ENCODE measurements at places on chromosomes 5 and 9.

GRCh38 chr5:158392753-158393152 lies 533.8 kb upstream of the CLINT1 start:
- no peak for DNase-seq

- no peak for DNase-seq
Observed at GRCh38 chr9:34486572-34486971, 28.0 kb downstream of the DNAI1 start.

DNA sequence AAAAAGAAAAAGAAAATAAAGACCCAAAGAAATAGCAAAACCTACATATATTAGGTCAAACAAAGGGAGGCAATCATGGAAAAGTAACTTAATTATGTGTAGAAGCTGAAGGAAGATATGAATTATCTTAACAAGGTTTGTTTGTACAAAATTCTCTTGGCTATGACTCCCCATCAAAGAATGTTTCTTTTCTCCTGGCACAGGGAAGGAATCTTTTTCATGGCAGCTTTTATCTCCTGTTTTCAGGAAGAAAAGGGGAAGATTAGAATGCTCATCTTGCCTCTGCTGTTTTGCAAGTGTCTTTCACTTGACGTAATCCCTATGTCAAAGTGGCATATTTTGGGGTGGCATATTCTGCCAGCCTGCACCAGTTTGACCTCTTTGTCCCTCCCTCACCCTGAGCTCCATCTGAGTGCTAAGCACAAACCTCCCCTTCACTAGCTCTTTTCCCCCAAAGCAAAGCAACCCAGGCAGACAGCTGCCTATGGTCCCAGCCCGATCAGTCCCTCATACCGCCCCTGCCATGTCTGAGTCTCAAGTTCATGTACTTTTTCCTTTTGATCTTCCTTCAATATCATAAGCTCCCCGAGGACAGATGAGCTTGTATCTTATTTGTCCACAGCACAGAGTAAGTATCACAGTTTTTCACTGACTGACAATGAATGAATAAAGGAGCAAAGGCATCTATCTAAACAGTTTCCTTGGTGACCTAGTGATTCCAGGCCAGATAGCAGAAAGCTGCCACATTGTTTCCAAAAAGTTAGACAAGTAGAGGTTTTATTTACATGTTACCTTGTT lies 242.8 kb upstream of the ANKRD55 start:
- no peak for DNase-seq

- DNase-seq = no peak
Observed at GRCh38 chr5:133364936-133365707, 247.2 kb downstream of the FSTL4 start.

DNA sequence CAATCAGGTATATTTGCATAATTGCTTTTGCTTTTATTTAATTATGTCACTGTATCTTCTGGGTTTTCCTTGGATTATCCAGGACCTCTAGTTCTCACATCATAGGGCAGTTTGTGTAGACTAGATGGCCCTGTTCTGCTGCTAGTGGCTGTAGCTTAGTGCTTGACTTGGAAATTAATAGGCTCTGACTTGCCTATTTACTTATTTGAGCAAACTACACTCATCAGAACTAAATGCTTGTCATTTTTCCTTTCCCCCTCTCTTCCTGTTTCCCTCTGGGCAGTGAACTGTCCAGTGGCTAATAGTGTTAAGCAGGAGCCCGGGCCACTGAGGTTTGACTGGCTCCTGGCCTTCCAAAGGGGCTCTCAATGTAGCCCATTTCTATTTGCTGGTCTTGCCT lies 135.7 kb downstream of the MAN2A1 start:
- no peak for DNase-seq
